ENCODE measurements at places on chromosomes 13 and 19.

DNA sequence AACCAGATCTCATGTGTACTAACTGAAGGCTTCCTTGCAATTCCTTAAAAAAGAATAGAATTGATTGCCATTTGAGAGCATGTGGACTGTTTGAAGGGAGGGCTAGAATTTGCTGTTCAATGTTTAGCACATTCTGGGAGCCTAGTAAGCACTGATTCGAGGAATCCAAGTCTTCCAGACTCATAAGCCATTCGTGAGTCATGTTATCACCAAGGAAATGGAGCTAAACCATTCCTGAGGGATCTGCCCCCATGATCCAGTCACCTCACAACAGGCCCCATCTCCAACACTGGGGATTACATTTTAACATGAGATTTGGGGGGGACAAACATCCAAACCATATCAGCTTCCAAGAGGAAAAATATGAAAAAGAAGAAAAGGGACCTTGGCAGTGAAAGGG lies 276.4 kb downstream of the KCNRG start:
- DNase-seq, result no peak

DNA sequence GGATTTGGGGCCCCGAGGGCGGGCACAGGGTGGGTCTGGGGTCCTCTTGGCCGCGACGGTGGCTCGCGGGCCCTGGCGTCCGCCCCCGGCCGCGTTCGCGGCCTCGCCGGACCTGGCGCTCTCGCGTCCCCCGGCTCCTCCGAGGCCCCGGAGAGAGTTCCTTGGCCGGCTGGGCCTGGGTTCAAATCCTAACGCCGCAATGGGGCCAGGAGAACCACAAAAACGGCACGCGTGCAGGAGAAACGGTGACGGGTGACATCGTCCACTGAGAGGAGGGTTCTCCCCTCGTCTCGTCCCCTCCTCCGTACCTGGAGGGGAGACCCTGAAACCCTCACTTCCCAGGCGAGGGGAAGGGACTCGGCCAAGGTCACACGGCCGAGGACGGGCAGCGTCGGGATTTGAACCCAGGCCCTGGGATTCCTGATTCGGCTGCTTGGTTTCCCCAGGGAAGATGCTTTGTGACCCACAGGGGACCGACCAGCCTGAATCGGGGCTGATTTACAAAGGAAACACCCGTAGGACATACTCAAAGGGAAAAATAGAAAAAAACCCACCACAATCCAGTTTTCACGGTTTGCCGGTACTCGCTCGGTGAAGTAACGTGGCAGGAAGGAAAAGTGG lies 624 bp downstream of the SAFB start:
- DNase-seq, result peak; percentile 23

DNA sequence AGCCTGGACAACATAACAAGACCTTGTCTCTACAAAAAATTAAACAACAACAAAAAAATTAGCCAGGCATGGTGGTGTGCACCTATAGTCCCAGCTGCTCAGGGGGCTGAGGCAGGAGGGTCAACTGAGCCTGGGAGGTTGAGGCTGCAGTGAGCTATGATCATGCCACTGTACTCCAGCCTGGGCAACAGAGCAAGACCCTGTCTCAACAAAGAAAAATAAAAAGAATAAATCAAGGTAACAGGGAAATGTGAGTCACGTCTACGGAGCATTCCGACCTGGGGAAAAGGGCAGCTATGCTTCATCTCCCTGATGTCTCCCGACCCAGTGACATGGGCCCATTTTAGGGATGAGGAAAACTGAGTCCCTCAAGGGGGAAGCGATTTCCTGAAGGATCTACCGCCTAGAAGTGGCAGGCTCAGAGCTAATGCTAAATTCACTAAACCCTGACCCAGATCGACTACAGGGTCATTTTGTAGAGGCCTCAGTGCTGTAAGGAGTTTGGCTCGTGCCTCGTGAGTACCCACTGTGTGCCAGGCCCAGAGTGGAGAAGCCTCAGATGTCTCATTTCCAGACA lies 19.5 kb downstream of the PTPRS start:
- DNase-seq, result no peak

GRCh38 chr13:98475522-98475921 lies 101.4 kb downstream of the STK24 start:
- DNase-seq, result no peak

GRCh38 chr19:3653081-3653795 lies 26.6 kb upstream of the CACTIN start:
- DNase-seq, result no peak

DNA sequence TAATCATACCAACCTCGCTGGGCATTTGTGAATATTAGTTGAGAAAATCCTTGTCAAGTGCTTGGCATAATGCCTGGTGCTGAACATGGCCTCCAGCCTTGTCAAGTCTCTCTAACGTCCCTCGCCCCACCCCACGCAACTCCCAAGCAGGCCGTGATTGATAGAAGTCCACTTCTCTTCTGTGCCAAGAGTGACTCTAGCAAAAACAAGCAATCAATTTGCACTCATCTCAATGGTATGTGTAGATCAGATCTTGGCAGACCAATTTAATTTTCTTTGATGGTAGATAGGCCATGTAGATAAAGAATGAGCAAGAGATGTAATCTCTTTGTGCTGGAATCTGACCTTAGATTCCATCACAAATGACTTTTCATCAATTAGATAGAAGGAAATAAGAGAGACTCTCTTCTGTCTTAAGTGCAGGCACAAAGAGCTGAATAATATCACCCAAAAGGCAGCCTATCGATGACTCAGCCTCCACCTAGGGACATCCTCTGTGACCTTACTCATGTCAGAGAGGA lies 31.0 kb upstream of the KATNAL1 start:
- DNase-seq, result no peak

- DNase-seq, result no peak
Observed at GRCh38 chr13:114056205-114057013, 76.0 kb downstream of the RASA3 start.

DNA sequence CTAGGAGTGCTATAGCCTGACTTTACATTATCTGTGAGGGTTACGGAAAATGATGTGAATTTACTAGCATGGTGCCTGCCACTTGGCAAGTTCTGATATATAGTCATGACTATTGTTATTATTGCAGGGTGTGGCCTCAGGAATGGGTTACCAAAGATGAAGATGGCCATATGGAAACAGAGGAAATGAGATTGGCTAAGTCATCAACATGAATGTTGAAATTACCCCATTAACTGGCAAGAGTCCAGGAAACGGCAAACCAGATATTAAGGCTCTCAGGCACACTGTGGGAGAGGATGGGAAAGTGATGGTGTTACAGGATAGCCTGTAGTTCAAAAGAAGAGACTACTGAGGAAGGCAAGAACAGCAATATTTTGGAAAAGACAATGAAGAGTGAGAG lies 183.3 kb downstream of the KCNRG start:
- no peak for DNase-seq

- no peak for DNase-seq
Observed at GRCh38 chr13:33744589-33745369, 73.2 kb upstream of the RFC3 start.

GRCh38 chr13:40453351-40454021 lies 213.0 kb downstream of the FOXO1 start:
- no peak for DNase-seq

GRCh38 chr13:62357887-62358645 lies 942.4 kb upstream of the PCDH20 start:
- DNase-seq, result no peak

DNA sequence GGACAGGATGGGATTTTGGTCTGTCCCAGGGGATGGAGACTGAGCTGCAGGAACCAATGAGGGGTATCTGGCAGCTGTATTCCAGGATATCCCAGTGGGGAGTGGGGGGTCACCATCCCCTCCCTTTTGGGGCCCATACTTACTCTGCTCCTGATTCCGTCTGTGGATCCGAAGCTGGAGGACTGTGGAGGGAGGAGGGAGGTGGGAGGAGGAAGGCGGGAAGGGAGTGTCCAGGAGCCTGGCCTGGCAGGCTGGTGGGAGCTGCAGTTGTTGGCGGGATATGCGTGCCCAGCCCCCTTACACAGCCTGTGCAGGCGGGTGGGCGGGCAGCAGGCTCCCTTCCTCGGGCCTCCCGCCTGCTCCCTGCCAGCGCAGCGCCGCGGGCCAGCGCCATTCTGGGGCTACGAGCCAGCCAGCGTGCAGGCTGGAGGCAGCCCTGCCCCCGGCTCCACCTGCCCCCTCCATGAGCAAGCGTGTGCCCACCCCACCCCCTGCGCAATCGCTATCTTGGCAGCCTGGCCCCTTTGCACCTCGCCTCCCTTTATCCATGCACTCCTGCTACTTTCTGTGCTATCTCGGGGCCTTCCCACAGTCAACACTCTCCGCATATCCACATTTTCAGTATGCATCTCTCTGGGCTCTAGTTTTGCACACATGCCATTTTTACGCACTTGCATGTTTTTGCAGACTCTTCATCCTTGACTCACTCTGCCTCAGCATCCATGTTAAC lies 2.8 kb downstream of the MAMSTR start:
- no peak for DNase-seq

All from activated naive CD4-positive, alpha-beta T cell treated with anti-CD3 and anti-CD28 coated beads for 36 hours (primary cell).